Stimulated activated CD4-positive, alpha-beta T cell treated with anti-CD3 and anti-CD28 coated beads, TNF-alpha, amount 100 ng/mL, for 4 hours (primary cell): ENCODE measurements at places on chromosomes 4 and X.

DNA sequence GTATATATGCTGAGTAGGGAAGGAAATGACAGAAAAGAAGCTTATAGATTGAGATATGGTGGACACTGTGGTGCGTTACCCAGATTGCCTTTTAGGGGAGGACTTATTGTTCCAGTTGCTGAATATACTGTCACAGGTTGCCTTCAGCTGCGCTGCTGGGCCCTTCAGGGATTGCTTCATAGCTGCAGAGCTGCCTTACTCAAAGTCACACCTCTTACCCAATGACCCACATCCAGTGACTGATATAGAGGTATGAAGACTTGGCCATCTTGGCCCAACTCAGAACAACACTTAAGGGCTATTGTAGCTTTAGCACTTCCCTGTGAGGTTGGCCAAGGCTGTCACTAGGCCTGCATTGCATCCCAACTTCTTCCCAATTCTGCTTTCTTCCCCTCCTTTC is 63.4 kb upstream of the TMEM164 start:
- DNase-seq = no peak

DNA sequence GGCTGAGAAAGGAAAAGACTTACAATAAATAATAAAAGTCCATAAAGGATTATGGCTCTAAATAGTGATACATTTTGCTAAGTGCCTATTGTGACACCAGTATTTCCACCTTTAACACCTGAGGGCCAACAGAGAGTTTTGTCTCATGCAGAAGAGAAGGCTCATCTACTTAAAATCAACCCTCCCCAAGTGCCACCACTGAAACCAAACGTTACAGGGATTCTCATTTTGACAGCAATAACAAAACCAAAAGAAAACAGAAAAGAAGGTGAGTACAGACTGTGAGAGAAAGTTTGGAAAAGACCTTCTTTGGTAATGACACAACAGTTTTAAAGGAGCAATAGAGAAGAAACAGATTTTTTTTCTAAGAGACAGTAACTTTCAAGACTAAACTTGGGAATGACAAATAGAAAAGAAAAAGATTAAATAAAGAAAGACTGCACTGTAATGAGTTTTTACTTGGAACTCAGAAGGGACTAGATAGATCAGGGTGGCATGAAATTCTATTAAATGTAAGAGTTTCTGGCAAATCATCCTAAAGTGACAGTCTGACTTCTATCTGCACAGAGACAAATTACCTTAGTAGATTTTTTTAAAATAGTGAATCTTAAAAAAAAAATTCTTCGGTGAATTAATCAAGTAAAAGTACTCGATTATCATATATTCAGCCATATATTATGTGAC is 109.7 kb downstream of the ZNF827 start:
- DNase-seq = no peak

DNA sequence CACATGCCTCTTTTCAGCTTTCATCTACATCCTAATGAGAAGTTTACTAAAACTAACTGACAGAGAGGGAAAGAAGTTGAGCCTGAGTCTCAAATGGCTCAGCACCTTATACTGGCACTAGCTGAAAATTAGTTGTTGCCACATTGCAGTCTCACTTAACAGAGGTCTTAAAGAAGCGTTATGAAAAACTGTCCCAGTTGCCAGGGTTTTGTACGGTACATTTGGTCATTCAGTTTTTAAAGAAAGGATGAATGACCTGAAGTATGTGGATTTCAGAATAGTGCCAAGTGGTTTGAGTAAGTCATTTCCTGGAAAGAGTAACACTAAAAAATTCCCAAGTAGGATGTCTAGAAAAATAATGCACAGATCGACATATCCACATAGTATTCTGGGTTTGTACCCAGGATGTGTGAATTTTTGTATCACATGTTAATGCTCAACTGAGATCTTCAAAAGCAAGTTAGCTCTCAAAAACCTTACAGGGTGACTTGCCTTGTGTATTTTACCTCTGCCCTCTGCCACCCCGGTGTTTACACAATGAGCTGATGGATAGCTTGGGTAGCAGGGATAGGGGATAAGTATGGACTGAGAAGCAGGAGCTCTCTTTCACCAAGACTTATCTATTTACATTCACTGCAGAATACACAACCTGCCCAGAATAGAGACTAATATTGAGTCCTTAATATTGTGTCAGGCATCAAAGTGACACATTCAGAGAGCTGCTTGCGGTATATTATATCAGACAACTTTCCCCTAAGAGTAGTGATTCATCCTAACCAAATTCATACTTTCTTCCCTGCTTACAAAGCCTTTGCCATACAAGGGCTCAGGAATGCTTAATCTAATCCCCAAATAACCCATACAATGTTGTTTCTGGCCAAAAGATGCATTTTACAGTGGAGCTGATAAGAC is 1075.7 kb upstream of the PABPC4L start:
- no peak for DNase-seq

GRCh38 chr4:151094290-151094751 is 5.1 kb upstream of the RPS3A start:
- DNase-seq = no peak

- DNase-seq = no peak
These were observed 42.9 kb downstream of the ATXN3L start for GRCh38 chrX:13276991-13277390.

GRCh38 chr4:168293386-168293975 is 25.1 kb downstream of the DDX60 start:
- DNase-seq = no peak

- no peak for DNase-seq
These were observed 241.7 kb upstream of the TLL1 start for GRCh38 chr4:165631208-165631894.

DNA sequence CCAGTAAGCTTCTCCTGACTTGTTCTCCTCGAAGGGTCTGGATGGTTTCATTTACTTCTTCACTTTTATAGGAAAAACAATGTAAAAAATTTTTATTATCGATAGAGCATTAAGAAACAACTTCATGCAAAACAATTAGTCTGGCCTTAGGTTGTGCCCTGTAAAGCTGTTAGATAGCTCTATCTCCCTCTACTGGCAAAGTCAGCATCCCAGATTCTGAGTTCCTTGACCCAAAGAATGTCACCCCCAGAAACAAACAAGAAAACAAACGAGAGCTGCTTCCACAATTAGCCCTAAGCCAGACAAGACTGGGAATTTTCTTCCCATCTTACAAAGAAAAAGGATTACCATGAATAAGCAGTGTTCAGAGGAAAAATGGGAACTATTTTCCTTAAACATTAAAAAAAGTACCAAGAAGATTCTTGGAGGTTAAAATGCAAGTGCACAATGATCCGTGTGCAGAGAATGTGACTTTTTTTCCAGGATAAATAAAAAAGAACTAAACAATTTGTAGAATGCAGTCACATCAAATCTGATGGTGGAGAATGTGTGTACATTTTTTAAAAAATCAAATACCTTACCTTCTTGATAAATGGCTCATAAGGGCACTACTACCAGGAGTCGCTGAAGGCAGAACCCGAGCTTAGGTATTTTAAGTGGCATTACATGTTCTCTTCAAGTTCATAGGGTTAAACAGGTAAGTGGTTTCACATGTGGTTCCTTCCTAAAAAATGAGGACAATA is 293.2 kb downstream of the FBXO8 start:
- no peak for DNase-seq

GRCh38 chrX:103518571-103518970 is 718 bp downstream of the RAB40A start:
- no peak for DNase-seq
